ENCODE measurements at places on chromosomes 2 and 18.

- peak; percentile 63 for DNase-seq
Observed at GRCh38 chr18:36757081-36757480, 71.7 kb downstream of the TPGS2 start.

GRCh38 chr18:8990276-8991031 is 112.0 kb upstream of the NDUFV2 start:
- peak; percentile 47 for DNase-seq

DNA sequence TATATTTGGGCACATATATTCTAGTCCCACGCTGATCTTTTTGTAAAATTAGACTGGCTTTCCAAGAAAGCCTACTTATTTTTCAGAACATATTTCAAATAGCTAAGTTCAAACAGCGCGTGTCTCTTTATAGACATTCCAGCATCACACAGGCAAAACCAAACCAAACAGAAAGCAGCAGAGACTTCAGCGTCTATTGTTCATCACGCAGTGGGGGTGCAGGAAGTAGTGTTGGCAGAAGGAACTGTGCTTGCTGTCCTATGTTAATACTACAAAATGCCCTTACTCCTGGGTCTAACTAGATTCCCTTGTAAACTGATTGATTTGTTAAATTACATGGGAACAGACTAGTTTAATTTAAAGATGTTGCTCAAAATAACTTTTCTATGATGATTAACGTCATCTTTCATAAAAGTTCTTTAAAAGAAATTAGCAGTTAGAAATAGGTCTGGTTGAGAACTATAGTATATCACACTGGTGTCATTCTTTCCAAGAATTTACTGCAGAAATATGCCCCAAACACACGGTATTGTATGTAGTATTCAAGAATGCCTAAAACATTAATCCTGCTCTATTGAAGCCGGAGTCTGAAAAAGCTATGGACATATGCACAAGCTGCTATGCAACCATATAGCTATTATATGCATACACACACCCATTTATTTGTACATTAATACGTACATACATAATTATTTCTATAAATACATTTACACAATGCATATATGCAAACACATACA is 436.3 kb downstream of the CBLN2 start:
- no peak for DNase-seq

DNA sequence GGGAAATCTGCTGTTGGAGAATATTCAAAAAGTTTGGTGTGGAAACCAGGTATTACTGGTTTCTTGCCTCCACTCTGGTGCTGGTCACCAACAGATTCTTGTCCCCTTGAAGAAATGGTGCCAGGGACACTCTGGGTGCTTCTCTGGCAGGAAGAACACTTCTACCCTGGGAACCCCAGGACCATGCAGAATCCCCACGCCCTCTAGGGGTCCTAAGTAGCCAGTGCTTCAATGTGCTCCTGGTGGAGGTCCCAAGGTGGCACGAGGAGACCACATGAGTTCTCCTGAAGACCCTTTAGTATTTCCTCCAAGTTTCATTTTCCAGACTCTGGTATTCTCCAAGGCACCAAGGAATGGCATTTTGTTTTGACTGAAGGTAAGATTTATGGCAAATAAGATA is 380.6 kb downstream of the TSN start:
- DNase-seq: peak; percentile 1

DNA sequence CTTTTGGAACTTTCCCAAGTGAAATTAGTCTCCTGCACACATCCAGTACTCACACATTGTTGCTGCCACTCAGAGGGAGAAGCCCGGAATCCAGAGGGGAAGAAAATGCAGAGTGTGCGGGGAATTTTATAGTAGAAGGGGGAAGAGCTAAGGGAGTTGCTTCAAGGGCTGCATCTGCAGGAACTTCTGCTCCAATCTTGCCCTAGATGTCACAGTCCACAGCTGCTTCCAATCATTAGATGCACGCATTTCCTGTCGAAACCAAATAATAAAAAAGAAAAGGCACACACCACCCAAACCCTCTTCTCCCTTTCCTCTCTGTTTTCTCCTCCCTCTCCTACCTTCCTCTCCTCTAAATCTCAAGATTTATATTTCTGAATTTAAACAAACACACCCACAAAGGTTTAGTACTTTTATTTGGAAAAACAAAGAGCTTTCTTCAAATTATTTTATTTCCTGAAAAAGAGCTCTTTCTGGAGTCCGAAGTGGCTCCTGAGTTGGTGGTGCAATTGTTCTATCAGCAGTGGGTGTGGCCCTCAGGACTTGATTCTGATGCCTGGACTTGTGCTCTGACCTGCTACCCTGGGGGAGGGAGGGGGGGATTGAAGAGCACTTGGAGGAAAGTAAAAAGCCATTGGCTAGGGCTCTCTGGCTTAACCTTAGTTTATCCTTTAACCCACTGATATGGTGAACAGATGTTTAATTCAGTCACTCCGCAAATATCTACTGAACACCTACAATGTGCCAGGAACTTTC is 72.0 kb downstream of the KCNE4 start:
- no peak for DNase-seq

- no peak for DNase-seq
Observed at GRCh38 chr18:58355243-58355642, 273.6 kb downstream of the ALPK2 start.

DNA sequence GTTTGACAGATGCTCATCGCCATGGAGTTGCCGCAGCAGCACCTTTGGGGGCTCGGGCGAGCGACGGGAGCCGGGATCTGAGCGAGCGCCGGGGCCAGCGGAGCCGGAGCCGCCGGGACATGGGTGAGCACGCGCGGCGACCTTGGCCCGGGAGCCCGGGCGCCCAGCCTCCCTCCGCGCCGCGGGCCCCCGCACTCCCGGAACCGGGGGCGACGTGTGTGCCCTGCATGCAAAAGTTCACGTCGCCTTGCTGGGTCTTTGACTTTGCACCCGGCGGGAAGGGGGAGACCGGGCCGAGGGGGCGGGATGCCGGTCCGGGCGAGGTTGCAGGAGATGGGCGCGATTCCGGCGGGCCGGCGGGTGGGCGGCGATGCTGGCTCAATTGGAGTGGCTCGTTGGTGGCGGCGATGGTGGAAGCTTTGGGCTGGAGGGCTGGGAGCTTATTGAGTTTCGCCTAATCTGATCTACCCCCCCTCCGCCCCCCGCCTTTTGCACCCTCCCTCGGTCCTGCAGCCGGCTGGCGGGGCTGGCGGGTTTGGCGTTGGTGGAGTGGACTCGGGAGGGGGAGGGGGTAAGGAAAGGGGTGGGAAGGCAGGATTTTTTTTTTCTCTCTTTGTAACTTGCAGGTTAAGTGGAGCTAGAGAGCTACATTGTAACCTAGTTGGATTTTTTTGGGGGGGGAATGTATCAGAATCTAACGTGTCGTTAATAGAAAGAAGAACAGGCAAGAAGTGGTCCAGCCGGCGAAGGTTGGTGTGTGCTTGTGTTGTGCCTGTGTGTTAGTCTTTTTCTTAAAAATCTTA is at the start of gene SETBP1:
Gene SETBP1, plus strand, starts transcription at position 616 of the 803 bp plus-strand sequence. CDS start 20,459 bp downstream, outside the sequence.
- DNase-seq: peak; percentile 80

- DNase-seq: no peak
Observed at GRCh38 chr2:153543635-153544071, 65.1 kb upstream of the RPRM start.

GRCh38 chr2:25505182-25505581 is 163.5 kb upstream of the DNMT3A start:
- no peak for DNase-seq

DNA sequence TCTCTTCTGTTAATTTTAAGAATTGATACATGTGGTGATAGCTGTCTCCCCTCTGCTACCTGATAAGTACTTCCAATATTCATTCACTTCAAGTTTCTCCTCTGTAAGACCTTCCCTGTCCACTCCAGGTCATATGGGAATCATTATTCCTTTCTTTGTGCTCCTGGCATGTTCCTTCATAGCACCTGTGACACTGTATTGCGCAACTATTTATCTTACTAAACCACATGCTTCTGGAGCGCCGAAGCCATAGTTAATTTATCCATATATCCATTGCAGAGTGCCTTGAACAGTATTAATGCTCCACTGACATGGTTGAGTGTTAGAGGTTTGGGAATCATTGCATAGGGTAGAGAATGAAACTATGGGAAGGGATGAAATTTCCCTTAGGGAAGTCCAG is 7.9 kb upstream of the PRKD3 start:
- no peak for DNase-seq

- DNase-seq: no peak
Observed at GRCh38 chr18:8952174-8952573, 150.3 kb upstream of the NDUFV2 start.

DNA sequence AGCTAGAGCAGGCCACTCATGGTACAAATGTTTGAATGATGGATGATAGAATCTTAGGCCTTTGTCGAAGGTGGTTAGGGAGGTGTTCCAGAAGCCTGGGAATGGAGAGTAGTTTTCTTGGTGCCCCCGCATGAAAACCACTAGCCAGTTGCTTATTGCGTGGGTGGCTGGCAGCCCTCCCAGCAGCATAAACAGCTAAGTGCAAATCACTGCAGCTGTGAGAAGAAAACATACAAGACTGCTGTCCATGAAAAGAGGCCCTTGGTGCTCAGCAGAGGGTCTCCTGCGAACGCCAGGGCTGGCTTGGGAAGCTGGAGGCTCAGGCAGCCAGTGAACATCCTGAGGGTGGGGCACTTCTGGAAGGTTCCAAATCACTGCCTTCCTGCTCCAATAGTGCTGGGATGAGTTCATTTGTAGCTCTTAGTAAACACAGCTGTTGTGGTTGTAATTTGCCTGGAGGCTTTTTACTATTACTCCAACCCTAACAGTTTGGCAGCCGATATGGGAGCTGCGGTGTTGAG is 118.8 kb downstream of the MGAT5 start:
- peak; percentile 92 for DNase-seq

All from M059J (cell line).